ENCODE measurements at places on chromosomes 1 and 21.

- no peak for DNase-seq
Measured at GRCh38 chr1:186188004-186188539, 187.0 kb downstream of the TPR start.

GRCh38 chr1:202255343-202255742 is 61.7 kb downstream of the LGR6 start:
- DNase-seq: no peak

DNA sequence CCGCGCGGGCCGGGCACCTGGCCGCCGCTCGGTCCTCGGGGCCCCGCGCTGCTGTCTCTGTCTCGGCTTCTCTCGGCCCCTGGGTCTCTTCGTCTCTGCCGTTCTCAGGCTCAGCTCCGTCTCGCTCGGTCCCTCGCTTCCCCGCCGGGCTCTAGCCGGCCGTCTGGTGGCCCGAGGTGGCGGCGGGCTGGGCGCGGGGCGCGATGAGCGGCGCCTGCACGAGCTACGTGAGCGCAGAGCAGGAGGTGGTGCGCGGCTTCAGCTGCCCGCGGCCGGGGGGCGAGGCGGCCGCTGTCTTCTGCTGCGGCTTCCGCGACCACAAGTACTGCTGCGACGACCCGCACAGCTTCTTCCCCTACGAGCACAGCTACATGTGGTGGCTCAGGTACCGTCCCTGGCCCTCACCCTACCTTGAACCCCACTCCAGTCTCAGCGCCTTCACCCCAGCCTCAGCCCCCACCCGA is 355 bp downstream of the SHISAL2A start:
- no peak for DNase-seq

GRCh38 chr1:47024141-47024801 is 802 bp downstream of the CYP4X1 start:
- no peak for DNase-seq

- DNase-seq: no peak
Measured at GRCh38 chr1:47572731-47573430, 135.0 kb downstream of the FOXD2 start.

DNA sequence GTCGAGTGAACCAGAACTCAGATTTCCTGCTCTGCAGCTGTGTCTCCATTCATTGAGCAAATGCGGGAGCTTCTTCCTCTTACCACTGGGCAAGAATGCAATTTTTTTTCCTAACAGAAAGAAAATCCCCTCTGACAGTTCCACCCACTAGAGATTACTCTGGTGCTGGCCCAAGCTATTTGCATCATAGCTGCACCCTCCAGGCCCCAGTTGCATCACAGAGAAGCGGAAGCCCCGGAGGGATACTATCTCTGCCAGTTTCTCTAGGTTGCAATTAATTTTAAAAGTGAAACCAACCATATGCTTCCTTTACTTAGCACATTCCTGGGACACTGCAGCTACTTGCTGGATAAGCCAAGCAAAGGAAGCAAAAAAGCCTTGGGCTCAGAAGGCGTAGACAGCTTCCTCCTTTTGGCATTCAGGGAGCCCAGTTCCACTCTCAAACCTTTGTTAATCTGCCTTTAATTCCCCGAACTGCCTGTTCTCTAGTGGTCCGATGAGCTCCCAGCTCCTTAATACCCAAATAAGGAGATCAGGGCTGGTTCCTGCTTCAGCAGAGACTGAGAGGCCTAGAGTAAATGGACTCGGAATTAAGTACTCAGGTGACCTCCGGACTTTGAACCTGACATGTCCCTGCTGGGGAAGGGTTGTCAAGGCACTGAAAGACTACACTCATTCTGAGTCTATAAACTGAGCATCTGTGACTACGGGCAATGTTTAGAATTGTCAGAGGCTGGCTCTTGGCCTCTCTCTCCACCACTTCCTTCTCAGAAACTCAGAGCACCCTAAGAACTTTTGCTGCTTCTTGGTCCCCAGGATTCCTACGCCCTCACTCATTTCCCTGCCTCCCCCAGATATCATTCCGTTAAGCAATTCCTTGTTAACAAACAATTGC is 72.5 kb upstream of the TNFSF18 start:
- no peak for DNase-seq

GRCh38 chr1:246513619-246514343 is 6.7 kb upstream of the SMYD3 start:
- no peak for DNase-seq

DNA sequence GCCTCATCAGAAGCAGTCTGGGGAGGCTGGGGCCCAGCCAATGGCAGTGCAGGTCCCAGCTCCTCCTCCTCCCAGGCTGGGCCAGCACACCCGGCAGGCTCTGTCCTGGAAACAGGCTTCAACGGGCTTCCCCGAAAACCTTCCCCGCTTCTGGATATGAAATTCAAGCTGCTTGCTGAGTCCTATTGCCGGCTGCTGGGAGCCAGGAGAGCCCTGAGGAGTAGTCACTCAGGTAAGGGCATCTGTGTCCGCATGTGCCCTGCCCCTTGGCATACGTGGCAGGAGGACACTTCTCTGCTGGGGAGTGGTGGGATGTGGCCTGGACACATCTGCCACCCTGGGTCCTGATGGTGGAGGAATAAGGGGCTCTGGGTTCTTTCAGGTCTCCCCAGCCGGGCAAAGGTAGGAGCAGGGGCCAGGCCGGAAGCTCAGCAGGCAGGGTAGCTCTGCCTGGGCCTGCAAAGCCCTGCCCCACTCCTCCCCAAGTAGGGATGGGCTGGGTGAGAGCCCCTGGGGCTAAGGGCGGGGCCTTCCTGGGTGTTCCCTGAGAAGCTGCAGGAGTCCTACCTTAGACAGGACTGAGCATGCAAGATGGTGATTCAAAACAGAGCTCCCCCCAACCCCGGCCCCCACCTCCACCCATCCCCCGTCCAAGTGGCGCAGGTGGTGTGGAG is at the start of gene GJB5:
TSS of gene GJB5 (plus strand) at position 84 of the 674 bp plus-strand sequence. CDS start 2,284 bp downstream, outside the sequence.
- DNase-seq: no peak

- no peak for DNase-seq
Measured at GRCh38 chr1:225777058-225777582, 506 bp upstream of the SRP9 start.

- no peak for DNase-seq
Measured at GRCh38 chr1:181714428-181714827, 231.1 kb downstream of the CACNA1E start.

DNA sequence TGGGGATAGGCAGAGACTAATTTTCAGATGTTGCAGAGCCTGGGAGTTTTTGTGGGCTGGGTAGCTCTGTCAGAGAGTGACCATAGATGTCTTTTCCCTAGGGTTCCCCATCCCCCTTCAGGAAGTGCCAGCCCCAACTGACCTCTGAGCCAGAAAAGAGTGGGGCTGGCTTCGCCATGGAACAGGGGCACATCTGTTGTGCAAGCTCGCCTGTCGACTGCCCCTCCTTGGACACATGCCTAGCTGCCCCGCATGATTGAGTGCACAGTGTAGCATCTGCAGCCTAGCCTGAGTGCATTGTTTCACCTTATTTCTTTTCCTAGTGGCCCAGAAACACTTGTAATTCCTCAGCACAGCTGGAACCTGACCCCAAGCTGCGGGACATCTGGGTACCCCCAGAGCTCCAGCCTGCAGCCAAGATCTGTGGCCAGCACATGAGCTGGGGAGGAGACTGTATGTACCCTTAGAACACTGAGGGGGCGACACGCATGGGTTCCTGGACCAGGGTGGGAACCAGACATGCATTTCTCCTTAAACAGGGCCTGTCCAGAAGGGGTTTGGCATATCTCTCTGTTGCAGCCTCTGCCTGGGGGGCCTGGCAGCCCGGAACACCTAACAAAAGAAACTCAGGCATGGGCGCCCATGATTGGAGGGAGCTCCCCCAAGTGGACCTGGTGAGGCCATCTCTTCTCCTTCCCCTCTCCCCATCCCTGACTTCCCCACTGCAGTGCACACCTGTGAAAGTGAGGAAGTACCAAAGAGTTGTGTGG is 55.2 kb downstream of the SYT14 start:
- no peak for DNase-seq

DNA sequence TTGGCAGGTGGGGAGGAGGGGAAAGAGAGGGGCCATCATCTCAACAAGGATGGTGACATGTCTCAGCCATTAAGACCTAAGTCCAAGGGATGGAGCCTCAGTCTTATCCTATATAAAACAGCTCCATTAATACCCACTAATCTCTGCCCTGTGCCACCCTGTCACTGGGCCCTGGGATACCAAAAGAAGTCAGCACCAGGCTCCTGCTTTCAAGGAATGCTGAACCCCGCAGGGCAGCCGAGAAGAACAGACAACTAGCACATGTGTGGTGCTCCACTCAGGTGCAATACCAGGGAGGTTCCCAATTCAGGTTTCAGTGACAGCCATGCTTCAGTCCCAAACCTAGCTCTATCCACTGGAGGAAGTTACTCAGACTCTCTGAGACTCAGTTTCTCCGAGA is 128.4 kb downstream of the GRIK3 start:
- DNase-seq: no peak

- no peak for DNase-seq
Measured at GRCh38 chr1:74681001-74681400, 7.4 kb upstream of the ERICH3 start.

GRCh38 chr1:244552336-244552735 is 91.3 kb downstream of the CATSPERE start:
- no peak for DNase-seq

DNA sequence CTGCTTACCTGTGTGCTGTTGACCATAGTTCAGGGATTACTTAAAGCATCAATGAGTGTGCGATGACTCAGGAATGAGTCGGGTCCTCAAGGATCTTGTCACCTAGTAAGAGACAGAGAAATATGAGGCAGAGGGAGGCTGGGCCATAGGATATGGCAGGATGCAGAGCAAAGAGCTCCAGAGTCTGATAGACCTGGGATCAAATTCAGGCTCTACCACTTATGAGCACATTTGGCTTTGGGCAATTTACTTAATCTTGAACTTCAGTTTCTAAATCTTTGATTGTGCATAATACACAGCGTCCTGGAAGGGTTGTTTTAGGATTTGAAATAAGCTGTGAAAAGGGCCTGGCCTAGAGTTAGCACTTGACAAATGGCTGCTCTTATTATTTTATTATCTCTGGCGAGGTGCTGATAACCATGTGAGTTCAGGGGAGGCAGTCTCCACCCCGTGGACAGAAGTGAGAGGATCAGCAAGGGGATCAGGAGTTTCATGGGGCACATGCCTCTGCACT is 94.5 kb downstream of the ROR1 start:
- DNase-seq: no peak

DNA sequence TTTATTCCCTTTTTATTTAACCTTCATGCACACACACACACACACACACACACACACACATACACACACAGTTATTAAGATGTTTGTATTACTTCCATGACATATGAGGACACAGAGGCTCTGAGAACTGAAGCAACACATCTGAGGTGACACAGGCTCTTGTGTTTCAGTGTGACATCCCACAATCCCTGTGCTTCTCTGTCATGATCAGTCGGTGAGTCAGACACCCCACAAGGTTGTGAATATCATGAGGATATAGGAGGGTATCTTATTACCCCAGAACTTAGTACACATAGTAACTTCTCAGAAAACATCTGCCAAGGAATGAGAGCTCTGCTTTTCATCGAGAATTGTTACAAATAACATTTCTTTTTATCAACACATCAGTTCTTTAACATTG is 459.3 kb downstream of the PLPP3 start:
- no peak for DNase-seq

- DNase-seq: no peak
Measured at GRCh38 chr1:176754676-176755075, 291.7 kb downstream of the PAPPA2 start.

DNA sequence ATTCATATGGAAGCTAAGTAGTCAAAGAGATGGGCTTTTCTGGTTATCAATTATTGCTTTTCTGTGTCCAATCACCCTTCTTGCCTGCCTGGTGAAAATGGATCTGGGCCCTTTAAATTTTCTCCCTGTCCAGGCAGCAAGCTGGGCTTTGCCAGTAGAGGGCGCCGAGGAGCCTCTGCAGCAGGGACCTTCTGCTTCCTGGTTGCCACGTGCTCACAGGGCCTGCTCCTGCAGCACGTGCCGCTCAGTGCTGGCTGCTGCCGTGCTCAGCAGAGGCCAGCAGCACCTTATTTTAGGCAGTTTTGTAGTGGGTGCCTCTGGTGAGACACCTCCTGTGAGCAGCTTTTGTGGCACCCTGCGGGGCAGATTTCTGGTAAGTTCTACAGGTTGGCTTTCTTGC is 4.0 kb downstream of the ACTL8 start:
- no peak for DNase-seq

DNA sequence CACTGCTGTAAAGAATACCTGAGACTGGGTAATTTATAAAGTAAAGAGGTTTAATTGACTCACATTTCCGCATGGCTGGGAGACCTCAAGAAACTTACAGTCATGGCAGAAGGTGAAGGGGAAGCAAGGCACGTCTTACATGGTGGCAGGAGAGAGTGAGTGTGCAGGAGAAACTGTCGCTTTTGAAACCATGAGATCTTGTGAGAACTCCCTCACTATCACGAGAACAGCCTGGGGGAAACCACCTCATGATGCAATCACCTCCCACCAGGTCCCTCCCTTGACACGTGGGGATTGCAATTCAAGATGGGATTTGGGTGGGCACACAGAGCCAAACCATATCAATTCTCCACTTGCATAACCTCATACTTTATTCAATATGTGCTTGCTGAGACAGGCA is 76.6 kb downstream of the GIPC2 start:
- no peak for DNase-seq

Data from NCI-H1930 (cell line).